ENCODE measurements at places on chromosomes 6 and 20. TPM values are rescaled to one million over a fixed set of nuclear protein-coding genes. Genes with fewer than 3 reads are reported as not detected.
A peak's percentile ranks its signal among the peaks of the same experiment; 100 is the strongest.

DNA sequence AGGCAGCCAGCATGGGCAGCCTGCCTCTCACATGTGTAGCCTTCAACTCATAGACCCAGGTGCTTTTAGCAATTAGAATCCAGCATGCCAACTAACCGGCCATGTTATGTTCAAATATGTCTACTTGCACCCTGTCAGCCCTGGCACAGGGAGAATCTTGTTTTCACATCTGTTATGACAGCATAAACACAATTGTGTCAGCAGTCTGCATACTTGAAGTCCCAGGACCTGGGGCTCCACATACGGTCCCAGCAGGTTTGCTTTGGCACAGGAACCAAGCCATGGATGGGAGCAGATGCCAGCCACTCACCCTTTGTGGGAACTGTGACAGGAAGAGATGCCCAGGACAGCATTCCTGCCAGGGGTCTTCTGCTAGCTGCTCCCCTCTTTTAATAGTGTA is 67.2 kb upstream of the SYNDIG1 start:
- DNase-seq, result no peak
- H3K27me3 ChIP-seq, result no peaks in the 10 kb centered on the region
- no peak overlapping the region for H3K27ac ChIP-seq
- H3K36me3 ChIP-seq, result no peaks in the 10 kb centered on the region
- no peak overlapping the region for H3K4me3 ChIP-seq
- peaks cover 4% of the 10 kb centered on the region for H3K4me1 ChIP-seq

GRCh38 chr20:2775139-2775538 is 25.3 kb downstream of the CPXM1 start:
- no peaks in the 10 kb centered on the region for H3K27me3 ChIP-seq
- H3K4me3 ChIP-seq, result no peak overlapping the region

DNA sequence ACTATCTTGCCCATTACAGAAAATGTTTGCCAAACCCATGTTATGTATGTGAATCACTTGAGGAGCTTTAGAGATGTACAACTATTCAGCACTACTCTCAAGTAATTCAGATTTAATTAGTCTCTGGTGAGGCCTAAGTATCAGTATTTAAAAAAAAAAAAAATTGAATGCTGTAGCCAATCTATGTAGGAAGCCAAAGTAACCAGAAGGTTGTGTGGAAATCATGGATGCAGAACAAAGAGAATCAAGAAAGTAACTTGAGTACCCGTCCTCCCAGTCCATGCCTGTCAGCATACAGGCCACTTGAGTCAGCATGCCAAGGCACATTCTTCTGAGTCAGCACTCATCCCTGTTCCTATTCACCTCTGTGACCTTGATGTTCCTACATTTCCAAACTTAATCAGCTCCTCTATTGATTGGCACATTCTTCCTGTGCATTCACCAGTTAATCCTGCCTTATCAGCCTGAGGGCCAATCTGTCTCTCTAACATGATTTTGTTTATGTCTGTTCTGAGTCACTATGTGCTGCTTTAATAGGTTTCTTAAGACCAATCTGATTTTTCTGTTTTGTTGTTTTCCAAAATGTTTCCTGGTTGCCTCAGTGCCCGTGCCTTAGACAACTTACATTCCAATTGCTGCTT is 165.6 kb downstream of the KCNQ5 start:
- peak; percentile 44 for DNase-seq
- no peaks in the 10 kb centered on the region for H3K27me3 ChIP-seq
- peaks cover 8% of the 10 kb centered on the region for H3K4me1 ChIP-seq
- H3K36me3 ChIP-seq, result no peaks in the 10 kb centered on the region
- no peak overlapping the region for H3K4me3 ChIP-seq
- H3K27ac ChIP-seq, result no peak overlapping the region

The CYP39A1 gene
- total RNA-seq, result 5.3 TPM

- DNase-seq, result peak; percentile 46
- no peaks in the 10 kb centered on the region for H3K27me3 ChIP-seq
- peak overlapping the region; percentile 85 for H3K27ac ChIP-seq
- H3K4me1 ChIP-seq, result peaks cover 96% of the 10 kb centered on the region
- H3K36me3 ChIP-seq, result no peaks in the 10 kb centered on the region
These were observed 31.9 kb downstream of the FOXO3 start for GRCh38 chr6:108592371-108593337.

The C20orf202 gene
- not detected for total RNA-seq

GRCh38 chr6:75196081-75196687 is 9.7 kb downstream of the COL12A1 start:
- H3K27ac ChIP-seq, result no peak overlapping the region
- no peak for DNase-seq
- no peak overlapping the region for H3K4me3 ChIP-seq
- H3K4me1 ChIP-seq, result no peaks in the 10 kb centered on the region

The ADGRB3 gene
- total RNA-seq, result 1.1 TPM

The SLC22A3 gene
- total RNA-seq, result 68.1 TPM
